ENCODE measurements at places on chromosomes 13 and 19. TPM values are rescaled to one million over a fixed set of nuclear protein-coding genes. Genes with fewer than 3 reads are reported as not detected.
A peak's percentile ranks its signal among the peaks of the same experiment; 100 is the strongest.

- no peak for DNase-seq
Measured at GRCh38 chr13:28569886-28570285, 75.0 kb upstream of the FLT1 start.

Gene LYPD3
- 0.49 TPM for total RNA-seq

Gene ZNF567
- total RNA-seq: 8.5 TPM

Gene ZNF540
- total RNA-seq: 2.1 TPM

Gene RDH8
- total RNA-seq: not detected

DNA sequence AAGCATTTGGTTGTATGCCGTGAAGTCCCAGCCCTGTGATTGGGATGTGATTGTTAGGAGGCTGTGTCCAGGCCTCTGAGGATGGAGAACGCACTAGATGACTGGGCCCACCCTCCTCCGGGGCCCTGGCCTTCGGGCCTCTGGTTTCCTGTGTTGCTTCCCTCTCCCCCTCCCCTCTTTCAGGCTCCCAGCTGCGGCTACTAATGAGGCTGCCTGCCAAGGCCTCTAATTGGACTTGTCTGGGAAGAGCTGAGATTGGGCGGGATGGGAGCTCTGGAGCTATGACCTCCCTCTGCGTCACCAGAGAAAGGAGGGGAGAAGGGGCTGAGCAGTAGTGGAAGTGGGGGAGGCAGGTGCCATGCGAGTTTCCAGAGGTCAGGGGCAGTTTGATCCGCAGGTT, 9.9 kb downstream of the PTH2 start:
- DNase-seq: peak; percentile 90

Gene ZNF836
- total RNA-seq: 15.4 TPM

GRCh38 chr13:26061947-26062346, 10.1 kb upstream of the SHISA2 start:
- DNase-seq: peak; percentile 68

DNA sequence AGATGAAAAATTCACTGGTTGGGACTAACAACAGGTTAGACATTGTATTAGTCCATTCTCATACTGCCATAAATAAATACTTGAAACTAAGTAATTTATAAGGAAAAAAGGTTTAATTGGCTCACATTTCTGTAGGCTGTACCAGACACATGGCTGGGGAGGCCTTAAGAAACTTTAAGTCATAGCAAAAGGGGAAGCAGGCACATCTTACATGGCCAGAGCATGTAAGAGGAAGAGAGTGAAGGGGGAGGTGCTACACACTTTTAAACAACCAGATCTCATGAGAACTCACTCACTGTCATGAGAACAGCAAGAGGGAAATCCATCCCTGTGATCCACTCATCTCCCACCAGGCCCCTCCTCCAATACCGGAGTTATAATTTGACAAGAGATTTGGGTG, 125.9 kb downstream of the SUCLA2 start:
- no peak for DNase-seq

GRCh38 chr19:39819786-39820185, 14.2 kb downstream of the DYRK1B start:
- no peak for DNase-seq

Gene SMG9
- 20.6 TPM for total RNA-seq

DNA sequence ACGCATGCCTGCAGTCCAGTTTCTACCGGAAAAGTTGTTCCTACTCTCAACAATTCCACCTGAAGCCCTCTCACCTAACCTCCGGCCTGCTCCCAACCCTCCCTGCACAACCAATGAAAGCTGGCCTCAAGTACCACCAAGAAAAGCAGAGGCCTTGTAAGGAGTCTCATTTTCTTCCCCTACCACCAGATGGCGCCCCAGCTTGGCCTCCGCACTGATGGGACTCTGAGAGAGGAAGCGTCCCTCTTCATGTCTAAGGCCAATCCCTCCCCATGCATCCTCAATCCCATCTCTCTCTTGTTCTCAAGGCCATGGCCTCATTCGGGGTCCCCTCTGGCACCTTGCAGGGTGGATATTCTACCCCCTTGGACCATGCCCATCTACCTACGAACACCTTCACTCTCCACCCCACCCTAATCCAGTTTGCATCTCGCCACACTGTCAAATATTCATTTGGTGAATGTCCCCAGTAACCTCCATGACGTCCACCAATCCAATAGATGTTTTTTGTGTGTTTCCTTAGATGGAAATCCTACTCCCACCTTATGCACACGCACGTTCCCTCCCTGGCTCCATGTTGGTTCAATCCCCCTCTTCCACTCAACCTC, 412.8 kb downstream of the ZNF536 start:
- peak; percentile 25 for DNase-seq

DNA sequence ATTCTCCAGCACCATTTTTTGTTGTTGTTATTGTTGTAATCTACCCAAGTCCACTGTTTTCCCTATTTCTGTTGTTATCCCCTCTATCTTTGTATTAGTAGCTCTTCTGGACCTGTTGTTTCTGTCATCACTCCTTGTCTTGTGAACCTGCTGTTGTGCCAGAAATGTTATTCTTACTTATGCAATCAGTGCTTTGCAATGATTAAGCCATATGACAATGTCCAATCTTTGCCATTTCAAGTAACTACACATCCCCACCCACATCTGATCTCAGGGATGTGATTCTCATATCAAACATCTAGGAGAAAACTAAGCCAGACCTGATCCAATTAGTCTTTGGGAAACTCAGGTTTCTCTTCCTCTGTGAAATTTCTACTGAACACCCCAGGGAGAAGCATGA, 472.6 kb upstream of the KLHL1 start:
- DNase-seq: no peak

Gene IGSF23
- not detected for total RNA-seq

Data from muscle of leg (tissue), 16 donors.